ENCODE measurements at places on chromosomes 4 and X. TPM values are rescaled to one million over a fixed set of nuclear protein-coding genes. Genes with fewer than 3 reads are reported as not detected.

Gene PPP2R2C
- 0.34 TPM for total RNA-seq

Gene ARX
- not detected for total RNA-seq

Gene TXK
- total RNA-seq, result 0.16 TPM

Gene WDR17
- total RNA-seq, result 1.4 TPM

Gene ERCC6L
- 0.09 TPM for total RNA-seq

Gene CD38
- total RNA-seq, result not detected
